ENCODE measurements at places on chromosomes 7 and 10. TPM values are rescaled to one million over a fixed set of nuclear protein-coding genes. Genes with fewer than 3 reads are reported as not detected.

Gene LRRN3
- not detected for total RNA-seq

Gene FEZF1
- not detected for total RNA-seq

Gene ZNF804B
- total RNA-seq, result not detected

Gene ERVW-1
- total RNA-seq, result not detected

Gene UBN2
- total RNA-seq, result 2.9 TPM

Gene HMX3
- not detected for total RNA-seq

Gene PRKCQ
- 4.5 TPM for total RNA-seq

Gene SLC39A12
- total RNA-seq, result not detected

Gene SLC18A2
- 0.72 TPM for total RNA-seq

Gene SGCE
- 44.6 TPM for total RNA-seq

Gene CLRN3
- not detected for total RNA-seq

Gene PIK3CG
- 0.23 TPM for total RNA-seq

Gene NOD1
- total RNA-seq, result 5.8 TPM

Gene MTURN
- 4.7 TPM for total RNA-seq

Gene PI4K2A
- total RNA-seq, result 28.6 TPM

Gene HOXA10
- total RNA-seq, result 36.7 TPM

Gene CNPY1
- not detected for total RNA-seq

Gene DENND11
- total RNA-seq, result 12.2 TPM

Gene CAMK2B
- total RNA-seq, result not detected

Gene MRLN
- total RNA-seq, result not detected

Gene FGFBP3
- total RNA-seq, result 1.2 TPM

Gene RASA4B
- total RNA-seq, result 2.3 TPM

Gene ACBD7
- total RNA-seq, result 1.6 TPM

Gene CCZ1
- total RNA-seq, result 29.2 TPM

Gene SLC16A12
- 1.2 TPM for total RNA-seq

Gene IFRD1
- total RNA-seq, result 27.3 TPM

Gene TMEM130
- total RNA-seq, result 0.65 TPM

Gene SMIM30
- total RNA-seq, result 51.9 TPM

Gene PILRA
- total RNA-seq, result not detected

Gene BZW2
- 148 TPM for total RNA-seq

Gene PDGFA
- total RNA-seq, result 11.6 TPM

Gene SSC4D
- total RNA-seq, result 1.2 TPM

Gene ADK
- 54.9 TPM for total RNA-seq
